ENCODE measurements at places on chromosomes 1 and 21. TPM values are rescaled to one million over a fixed set of nuclear protein-coding genes. Genes with fewer than 3 reads are reported as not detected.

Gene XCL2
- not detected for total RNA-seq

Gene FCER1G
- 22.4 TPM for total RNA-seq

Gene GSTM1
- not detected for total RNA-seq

GRCh38 chr1:170886460-170886859, 48.9 kb upstream of the MROH9 start:
- no peaks in the 10 kb centered on the region for H3K4me1 ChIP-seq
- H3K27ac ChIP-seq: no peak overlapping the region
- no peaks in the 10 kb centered on the region for H3K36me3 ChIP-seq

DNA sequence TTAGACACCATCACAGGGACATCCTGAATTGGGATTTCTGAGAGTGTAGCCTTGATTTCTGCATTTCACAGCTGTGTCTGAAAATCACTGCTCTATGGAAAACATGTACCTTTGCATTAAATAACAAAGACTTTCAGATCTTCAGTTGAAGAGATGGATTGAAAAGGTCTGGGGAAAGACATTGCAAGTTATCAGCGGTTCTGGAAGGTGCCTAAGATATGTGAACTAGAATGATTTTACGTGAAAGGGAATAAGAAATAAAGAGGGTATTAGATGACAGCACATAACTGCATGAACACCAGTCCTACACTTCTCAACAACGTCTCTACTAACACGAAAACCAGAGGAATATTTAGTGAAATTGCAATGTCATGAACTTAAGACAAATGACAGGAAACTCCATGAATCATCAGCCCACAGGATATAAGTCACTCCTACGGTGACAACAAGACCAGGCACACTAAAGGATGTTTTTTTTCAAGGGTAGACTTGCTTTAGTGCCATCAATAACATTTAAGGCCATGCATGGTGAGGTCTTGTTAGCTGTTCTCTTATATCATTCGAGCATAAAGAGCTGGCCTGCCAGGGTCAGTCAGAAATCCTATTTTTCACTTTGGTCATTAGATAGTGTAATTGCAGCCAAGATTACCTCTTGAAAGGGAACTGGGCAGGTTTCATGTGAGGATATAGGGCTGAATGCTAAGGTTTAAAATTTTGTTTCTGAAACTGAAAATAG, 283.1 kb downstream of the GRIK1 start:
- H3K36me3 ChIP-seq: no peaks in the 10 kb centered on the region
- DNase-seq: no peak
- H3K27ac ChIP-seq: no peak overlapping the region
- no peaks in the 10 kb centered on the region for H3K4me1 ChIP-seq
- no peak overlapping the region for H3K4me3 ChIP-seq

GRCh38 chr1:24341260-24341659, 22.1 kb downstream of the GRHL3 start:
- H3K4me3 ChIP-seq: no peak overlapping the region
- DNase-seq: no peak
- H3K27me3 ChIP-seq: no peaks in the 10 kb centered on the region
- peaks cover 9% of the 10 kb centered on the region for H3K4me1 ChIP-seq
- no peaks in the 10 kb centered on the region for H3K36me3 ChIP-seq
- no peak overlapping the region for H3K27ac ChIP-seq

DNA sequence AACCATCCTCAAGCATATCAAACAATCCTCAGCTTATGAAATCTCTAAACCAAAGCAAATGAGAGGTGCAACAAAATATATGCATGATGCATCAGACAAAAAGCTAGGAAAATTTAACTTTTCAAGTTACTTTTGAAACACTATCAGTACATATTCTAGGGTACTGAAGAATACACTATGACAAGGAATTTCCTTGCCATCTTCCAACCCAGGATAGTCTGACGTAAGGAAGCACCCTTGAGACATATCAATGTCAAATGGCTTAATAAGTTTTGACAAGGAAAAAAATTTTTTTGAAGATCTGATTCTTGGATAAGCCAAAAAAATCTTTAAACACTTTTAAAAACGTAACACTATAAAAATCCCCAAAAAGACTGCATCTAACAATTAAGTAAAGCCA, 64.9 kb downstream of the KIFAP3 start:
- H3K4me1 ChIP-seq: no peaks in the 10 kb centered on the region
- H3K27me3 ChIP-seq: no peaks in the 10 kb centered on the region
- H3K36me3 ChIP-seq: no peaks in the 10 kb centered on the region
- no peak overlapping the region for H3K27ac ChIP-seq
- no peak overlapping the region for H3K4me3 ChIP-seq
- no peak for DNase-seq

DNA sequence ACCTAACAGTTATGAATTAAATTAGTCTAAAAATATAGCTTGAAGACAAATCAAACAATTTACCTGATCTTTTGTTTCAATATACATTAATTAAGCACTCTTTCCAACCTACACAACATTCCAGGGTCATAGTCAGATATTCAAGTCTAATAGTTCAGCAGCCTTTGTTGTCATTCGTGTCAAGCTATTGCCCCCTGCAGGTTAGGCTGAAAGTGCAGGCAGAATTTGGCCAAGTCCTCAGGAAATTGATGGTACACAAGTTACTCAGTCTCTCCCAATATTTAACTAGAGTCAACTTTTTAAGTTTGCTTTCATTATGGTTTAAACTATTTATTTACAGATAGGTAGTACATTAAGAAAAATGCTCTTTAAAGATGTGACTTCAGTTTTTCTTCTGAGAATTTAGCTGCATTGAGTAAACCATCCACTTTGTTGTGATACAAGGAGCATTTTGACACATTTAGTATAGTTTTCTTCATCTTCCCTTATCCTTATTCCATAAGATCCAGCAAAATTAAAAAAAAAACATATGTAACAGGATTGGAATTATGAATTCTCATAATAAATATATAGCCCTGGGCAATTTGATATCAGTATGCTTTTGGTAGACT, 130.3 kb upstream of the DPYD start:
- DNase-seq: peak; percentile 47
- peaks cover 8% of the 10 kb centered on the region for H3K27me3 ChIP-seq
- H3K36me3 ChIP-seq: no peaks in the 10 kb centered on the region
- no peaks in the 10 kb centered on the region for H3K4me1 ChIP-seq
- no peak overlapping the region for H3K27ac ChIP-seq
- H3K4me3 ChIP-seq: no peak overlapping the region

GRCh38 chr1:116126281-116126680, 15.1 kb downstream of the MAB21L3 start:
- H3K4me1 ChIP-seq: no peaks in the 10 kb centered on the region
- DNase-seq: no peak
- no peaks in the 10 kb centered on the region for H3K27me3 ChIP-seq
- no peak overlapping the region for H3K27ac ChIP-seq
- no peak overlapping the region for H3K4me3 ChIP-seq

DNA sequence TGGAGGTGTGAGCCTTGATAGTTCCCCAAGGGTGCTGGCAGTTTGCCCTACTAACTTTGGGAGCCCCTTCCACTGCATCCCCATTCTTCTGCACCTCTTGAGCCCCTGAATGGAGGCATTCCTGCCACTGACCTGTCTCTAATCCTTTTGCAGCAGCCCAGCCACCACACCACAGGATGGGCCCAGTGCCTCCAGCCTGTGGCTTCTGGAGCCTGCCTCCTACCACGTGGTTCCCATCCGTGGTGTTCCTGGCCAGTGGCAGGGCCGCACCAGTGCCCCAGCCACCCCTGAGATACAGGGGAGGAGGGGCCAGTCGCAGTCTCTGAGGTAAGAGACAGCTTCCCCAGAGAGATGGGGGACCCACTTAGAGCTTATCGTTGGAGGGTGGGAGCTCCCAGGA, 14.4 kb downstream of the INAVA start:
- H3K36me3 ChIP-seq: no peaks in the 10 kb centered on the region
- H3K27me3 ChIP-seq: no peaks in the 10 kb centered on the region
- no peaks in the 10 kb centered on the region for H3K4me1 ChIP-seq
- DNase-seq: no peak

DNA sequence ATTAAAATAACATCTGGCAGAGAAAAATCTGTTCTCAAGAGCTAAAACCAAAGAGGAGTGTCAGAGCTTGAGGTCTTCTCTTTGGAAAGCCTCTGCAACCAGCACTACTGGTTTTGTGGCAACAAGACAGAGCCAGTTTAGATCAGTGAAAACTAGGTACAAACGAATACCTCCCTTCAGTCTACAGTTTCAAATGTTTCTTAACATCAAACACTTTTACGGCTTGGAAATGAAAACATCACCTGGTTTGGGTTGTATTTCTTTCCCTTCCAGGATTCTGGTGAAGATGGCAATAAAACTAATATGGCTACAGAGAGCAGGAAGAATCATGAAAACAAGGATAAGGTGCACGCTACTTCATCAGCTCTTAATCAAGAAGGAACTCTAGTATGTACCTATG, 339.4 kb upstream of the ESRRG start:
- H3K27ac ChIP-seq: peak overlapping the region; percentile 64
- no peaks in the 10 kb centered on the region for H3K36me3 ChIP-seq
- H3K4me1 ChIP-seq: no peaks in the 10 kb centered on the region
- no peak overlapping the region for H3K4me3 ChIP-seq

GRCh38 chr1:12530462-12531178, 87.4 kb downstream of the DHRS3 start:
- H3K27ac ChIP-seq: no peak overlapping the region
- H3K27me3 ChIP-seq: no peaks in the 10 kb centered on the region
- no peak for DNase-seq
- H3K4me3 ChIP-seq: no peak overlapping the region
- no peaks in the 10 kb centered on the region for H3K36me3 ChIP-seq
- H3K4me1 ChIP-seq: peaks cover 14% of the 10 kb centered on the region

GRCh38 chr21:33684923-33685560, 42.7 kb downstream of the ITSN1 start:
- H3K27ac ChIP-seq: no peak overlapping the region

- DNase-seq: no peak
- H3K36me3 ChIP-seq: no peaks in the 10 kb centered on the region
- H3K27me3 ChIP-seq: no peaks in the 10 kb centered on the region
- H3K4me3 ChIP-seq: no peak overlapping the region
- H3K27ac ChIP-seq: peak overlapping the region; percentile 66
Measured at GRCh38 chr1:171222936-171223335, 25.4 kb upstream of the FMO1 start.

DNA sequence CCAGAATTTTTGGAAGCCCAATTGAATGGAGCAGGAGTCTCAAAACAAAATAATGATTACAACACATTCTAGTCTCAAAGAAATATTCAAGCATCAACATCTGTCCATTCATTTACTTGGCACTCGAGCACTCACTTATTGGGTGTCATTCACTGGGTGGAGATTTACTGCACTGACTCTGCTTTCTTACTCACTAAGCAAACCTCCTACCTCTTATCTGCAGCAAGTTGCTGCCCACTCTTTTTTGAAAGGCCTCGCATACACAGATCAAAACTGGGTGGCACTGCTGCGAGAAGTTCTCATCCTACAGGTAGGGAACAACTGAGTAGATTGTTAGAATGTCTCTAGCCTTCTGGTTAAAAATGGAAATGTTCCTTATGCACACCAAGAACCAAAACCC, 18.0 kb downstream of the RHBDL2 start:
- H3K36me3 ChIP-seq: no peaks in the 10 kb centered on the region
- H3K4me3 ChIP-seq: no peak overlapping the region
- H3K4me1 ChIP-seq: no peaks in the 10 kb centered on the region
- H3K27ac ChIP-seq: no peak overlapping the region

DNA sequence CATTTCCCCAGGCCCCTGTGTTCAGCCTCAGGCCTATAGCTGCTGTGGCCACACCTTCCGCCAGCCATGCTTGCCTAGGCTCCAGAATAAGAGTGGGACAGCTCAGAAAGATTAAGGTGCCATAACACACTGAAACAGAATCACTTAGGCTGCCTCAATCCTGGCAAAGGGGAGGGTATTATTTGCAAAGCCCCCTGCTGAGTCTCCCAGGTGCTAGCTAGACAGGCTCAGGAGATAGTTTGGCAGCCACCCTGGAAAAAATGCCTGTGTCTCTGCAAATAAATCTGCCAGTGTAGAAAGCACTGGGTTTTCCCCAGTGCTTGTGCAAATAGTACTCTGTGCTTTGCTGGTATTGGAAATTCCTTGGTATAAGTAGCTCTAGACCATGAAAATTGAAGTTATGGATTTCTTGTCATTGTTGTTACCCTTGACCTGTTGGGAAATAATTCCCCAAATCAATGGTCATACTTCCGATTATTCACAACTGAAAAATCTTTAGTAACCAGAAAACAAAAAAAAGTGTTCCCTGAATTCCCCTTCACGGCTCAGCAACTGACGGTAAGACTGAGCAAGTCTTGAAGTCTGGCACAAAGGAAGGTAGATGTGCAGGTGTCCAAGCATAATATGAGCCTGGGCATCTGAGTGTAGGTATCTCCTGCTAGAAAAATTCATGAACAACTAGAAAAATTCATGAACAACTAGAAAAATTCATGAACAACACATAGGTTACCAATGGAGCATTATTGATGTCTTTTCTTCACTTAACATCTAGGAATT, 56.9 kb downstream of the PROX1 start:
- H3K27me3 ChIP-seq: no peaks in the 10 kb centered on the region
- no peaks in the 10 kb centered on the region for H3K36me3 ChIP-seq
- no peaks in the 10 kb centered on the region for H3K4me1 ChIP-seq
- no peak overlapping the region for H3K4me3 ChIP-seq
- no peak overlapping the region for H3K27ac ChIP-seq

DNA sequence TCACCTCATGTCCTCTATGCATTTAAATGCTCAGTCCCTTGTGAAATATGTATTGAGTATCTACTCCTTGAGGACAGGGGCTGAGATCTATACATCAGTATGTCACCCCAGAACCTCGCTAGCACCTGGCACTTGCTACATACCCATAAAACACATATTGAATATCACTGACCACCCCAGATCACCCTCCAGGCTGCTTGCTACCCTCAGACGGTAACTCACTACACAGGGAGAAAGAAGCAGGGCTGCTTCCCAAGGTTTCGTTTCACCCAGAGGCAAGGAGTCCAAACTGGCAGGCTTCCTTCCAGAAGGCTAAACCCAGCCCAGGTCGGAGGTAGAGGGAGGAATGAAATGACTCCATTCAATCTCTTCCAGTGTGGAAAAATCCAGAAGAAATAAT, 8.5 kb downstream of the INKA2 start:
- no peaks in the 10 kb centered on the region for H3K4me1 ChIP-seq
- no peaks in the 10 kb centered on the region for H3K36me3 ChIP-seq
- no peak for DNase-seq
- H3K4me3 ChIP-seq: no peak overlapping the region
- H3K27me3 ChIP-seq: no peaks in the 10 kb centered on the region

GRCh38 chr1:232457595-232457994, 172.3 kb downstream of the SIPA1L2 start:
- H3K36me3 ChIP-seq: no peaks in the 10 kb centered on the region
- H3K27ac ChIP-seq: no peak overlapping the region
- no peak for DNase-seq
- H3K27me3 ChIP-seq: no peaks in the 10 kb centered on the region

DNA sequence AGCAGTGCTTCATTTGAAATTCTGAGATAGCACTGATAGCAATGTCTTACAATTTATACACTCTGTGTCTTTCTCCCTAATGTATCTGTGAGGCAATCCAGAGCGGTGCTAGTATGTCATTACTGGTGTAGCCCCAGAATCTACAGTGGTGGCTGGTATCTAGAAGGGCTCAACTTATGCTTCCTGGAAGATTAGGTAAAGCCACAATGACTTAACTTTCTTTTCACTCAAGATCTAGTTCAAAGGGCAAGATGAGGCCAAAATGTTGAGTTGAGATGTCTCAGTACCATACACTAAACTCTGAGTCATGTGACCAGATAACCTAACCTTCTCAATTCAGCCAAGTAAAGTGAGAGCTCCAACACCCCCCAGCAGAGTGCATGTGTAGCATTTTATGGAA, 77.5 kb downstream of the PAPPA2 start:
- no peaks in the 10 kb centered on the region for H3K27me3 ChIP-seq
- no peaks in the 10 kb centered on the region for H3K4me1 ChIP-seq
- H3K4me3 ChIP-seq: no peak overlapping the region
- no peaks in the 10 kb centered on the region for H3K36me3 ChIP-seq
- no peak overlapping the region for H3K27ac ChIP-seq
